Osteocyte (in vitro differentiated cells): ENCODE measurements at places on chromosomes 3 and 15. TPM values are rescaled to one million over a fixed set of nuclear protein-coding genes. Genes with fewer than 3 reads are reported as not detected.

Gene MESP2
- not detected in 2 replicates for total RNA-seq

Gene NT5DC2
- total RNA-seq, result 178 and 188 TPM in 2 replicates

Gene EIF2A
- total RNA-seq, result 66.5 and 67.7 TPM in 2 replicates

GRCh38 chr3:184873141-184873540 is 61.2 kb downstream of the VPS8 start:
- no peak for DNase-seq
- no peaks in the 10 kb centered on the region for H3K4me1 ChIP-seq
- no peak overlapping the region for H3K4me3 ChIP-seq
- H3K27me3 ChIP-seq, result no peaks in the 10 kb centered on the region

- peak overlapping the region; percentile 50 for H3K27ac ChIP-seq
- no peak overlapping the region for H3K4me3 ChIP-seq
- H3K36me3 ChIP-seq, result no peaks in the 10 kb centered on the region
- H3K4me1 ChIP-seq, result peaks cover 38% of the 10 kb centered on the region
- H3K27me3 ChIP-seq, result no peaks in the 10 kb centered on the region
These were observed 53.6 kb upstream of the CGNL1 start for GRCh38 chr15:57322602-57323250.
